ENCODE measurements at places on chromosomes 16 and 17.

- no peak for DNase-seq
Measured at GRCh38 chr17:57955183-57955931, at the start of gene CUEDC1. CUEDC1 (minus strand) TSS chr17:57955412; CDS start chr17:57885564, 69,848 bp downstream.

- DNase-seq, result no peak
Measured at GRCh38 chr16:57513371-57514102, 22.8 kb downstream of the CCDC102A start.

DNA sequence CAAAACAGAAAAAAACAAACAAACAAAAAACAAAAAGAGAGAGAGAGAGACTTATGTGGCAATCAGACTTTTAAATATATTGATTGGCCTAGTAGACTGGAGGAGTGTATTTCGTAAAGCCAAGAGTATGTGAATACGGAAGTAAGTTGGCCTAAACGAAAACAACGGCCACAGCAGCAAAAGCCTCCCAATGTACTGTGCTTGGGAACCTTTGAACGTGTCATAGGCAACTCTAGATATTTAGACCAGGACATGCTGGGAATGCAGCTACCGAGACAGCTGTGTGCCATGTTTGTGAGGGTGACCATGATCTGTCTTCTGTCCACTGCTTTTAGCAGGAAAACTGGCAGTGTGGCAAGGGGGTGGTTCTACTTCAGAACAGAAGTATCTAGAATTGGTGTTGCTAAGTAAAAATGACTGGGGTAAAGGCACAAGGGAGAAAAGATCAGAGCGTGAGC lies 7.4 kb downstream of the MAF start:
- no peak for DNase-seq

DNA sequence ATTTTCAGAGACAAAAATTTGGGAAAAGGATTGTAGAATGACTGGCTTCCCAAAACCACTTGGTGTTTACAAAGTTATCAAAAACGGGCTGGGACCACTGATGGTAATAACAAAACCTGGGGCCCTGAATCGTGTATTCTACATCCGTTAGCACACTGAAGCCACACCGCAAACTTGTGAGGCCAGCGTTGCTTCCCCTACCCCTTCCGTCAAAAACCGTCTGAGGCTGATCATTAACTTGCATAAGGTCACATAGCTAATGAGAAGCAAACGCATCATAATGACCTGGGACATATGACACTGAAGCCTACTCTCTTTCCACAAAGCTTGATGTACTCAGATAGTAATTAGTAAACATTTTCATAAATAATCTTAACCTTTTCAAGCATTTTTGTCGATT lies 704.3 kb downstream of the MAF start:
- no peak for DNase-seq

- no peak for DNase-seq
Measured at GRCh38 chr17:1693339-1693738, 8.7 kb upstream of the PRPF8 start.

DNA sequence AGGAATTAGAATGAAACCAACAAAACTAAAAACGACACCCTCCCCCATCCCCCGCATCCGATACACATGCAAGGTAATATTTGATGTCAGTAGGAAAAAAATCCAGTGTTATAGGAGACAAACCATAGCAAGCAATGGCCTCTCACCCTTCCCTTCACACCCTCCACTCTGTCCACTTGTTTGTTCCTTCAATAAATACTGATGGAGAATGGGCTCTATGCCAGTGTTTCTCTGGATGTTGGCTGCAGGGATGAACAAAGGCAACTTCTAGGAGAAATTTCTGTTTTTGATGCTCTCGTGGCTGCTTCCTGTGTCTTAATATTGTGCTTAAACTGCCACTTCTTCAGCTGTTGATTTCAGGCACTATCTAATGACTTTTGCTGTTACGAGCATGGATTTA lies 98.8 kb downstream of the WWOX start:
- DNase-seq, result no peak

DNA sequence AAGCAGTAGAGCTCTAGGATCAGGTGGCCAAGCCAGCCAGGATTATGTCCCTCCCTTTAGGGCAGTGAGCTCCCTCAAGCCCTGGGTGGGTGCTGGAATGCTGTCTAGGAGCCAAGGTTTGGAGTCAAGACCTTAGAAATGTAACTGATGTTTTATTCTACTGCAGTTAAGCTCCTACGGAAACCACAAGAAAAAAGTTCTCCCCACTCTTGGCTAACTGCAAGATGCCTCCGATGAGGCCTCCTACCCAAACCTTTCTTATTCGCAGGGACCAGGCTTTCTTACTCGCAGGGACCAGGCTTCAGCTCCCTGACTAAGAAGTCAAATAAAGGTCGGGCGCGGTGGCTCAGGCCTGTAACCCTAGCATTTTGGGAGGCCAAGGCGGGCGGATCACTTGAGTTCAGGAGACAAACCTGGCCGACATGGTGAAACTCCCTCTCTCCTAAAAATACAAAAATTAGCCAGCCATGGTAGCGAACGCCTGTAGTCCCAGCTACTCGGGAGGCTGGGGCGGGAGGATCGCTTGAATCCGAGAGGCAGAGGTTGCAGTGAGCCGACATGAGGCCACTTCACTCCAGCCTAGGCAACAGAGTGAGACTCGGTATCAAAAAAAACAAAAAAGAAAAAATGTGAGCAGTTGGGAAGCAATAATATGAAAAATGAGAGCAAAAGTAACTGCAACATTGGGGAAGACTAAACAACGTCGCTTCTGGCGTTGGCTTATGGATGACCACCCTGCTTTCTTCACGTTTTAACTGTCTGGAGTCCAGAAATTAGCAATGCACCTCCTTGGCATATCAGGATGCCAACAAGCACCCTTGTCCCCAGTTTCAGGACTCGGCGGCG lies 31.7 kb upstream of the ARL4D start:
- DNase-seq, result no peak

GRCh38 chr17:14748036-14748710 lies 447.3 kb downstream of the HS3ST3B1 start:
- DNase-seq, result no peak

DNA sequence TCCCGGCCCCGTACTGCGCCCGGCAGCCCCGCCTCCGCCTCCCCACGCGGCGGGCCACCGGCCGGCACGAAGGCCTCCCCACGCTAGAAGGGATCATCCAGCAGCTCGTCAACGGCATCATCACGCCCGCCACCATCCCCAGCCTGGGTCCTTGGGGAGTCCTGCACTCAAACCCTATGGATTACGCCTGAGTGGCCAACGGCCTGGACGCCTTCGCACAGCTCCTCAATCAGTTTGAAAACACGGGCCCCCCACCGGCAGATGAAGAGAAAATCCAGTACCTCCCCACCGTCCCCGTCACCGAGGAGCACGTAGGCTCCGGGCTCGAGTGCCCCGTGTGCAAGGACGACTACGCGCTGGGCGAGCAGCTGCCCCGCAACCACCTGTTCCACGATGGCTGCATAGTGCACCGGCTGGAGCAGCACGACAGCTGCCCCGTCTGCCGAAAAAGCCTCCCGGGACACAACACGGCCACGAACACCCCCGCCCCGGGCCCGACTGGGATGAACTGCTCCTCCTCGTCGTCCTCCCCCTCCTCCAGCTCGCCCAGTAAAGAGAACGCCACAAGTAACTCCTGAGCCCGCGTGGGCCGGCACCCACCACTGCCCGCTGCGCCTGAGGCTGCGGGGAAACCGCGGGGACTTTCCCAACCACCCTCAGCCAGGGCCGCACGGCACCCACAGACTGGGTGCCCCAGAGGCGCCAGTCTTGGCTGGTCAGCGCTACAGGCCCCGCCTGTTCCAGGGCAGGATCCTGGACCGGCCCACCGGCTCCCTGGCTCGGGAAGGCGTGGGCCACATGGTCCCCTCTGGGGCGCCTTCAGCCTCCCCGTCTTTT lies 39.0 kb upstream of the AKAP1 start:
- DNase-seq, result no peak

- DNase-seq, result peak; percentile 53
Measured at GRCh38 chr17:44865231-44865660, 17.6 kb downstream of the HIGD1B start.

DNA sequence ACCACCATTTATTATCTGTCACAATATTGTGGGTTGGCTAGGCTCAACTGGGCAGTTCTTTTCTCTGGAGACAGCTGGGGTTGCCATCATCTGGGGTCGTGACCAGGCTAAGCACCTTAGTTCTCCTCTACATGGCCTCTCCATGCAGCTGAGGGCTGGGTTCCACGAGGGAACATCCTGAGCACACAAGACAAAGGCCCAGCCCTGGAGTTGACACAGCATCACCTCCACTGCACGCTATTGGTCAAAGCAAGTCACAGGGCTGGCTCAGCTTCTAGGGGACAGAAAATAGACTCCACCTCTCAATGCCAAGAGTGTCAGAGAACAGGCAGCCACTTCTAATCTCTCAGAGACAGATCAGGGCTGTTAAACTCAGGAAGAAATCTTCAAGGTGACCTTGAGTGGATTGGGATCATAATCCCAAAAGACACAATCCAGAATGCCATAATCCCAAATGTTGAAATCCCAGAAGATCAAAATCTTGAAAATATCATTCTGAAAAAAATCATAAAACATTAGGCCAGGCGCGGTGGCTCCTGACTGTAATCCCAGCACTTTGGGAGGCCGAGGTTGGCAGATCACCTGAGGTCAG lies 13.0 kb upstream of the USP10 start:
- DNase-seq, result no peak
